Upper lobe of left lung (tissue), 6 donors: ENCODE measurements at places on chromosomes 11 and 22. TPM values are rescaled to one million over a fixed set of nuclear protein-coding genes. Genes with fewer than 3 reads are reported as not detected.

DNA sequence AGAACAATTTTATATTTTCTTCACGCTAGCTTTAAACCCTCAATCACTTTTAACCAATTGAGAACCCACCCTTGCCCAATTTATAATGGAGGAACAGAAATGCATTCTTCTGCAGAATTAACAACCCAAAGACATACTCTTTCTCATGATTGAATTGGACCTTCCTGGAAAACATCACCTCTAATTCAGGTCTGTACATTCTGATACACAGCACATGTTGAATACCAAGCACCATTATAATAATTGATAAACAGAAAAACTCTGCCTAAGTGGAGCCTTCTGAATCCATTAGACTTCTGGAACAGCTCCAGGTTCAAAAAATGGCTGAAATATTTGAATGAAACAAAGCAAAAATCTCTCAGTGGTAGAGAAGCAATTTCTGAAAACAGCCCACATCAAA is 105.4 kb downstream of the FAM76B start:
- no peak overlapping the region for H3K4me3 ChIP-seq
- H3K27me3 ChIP-seq = no peaks in the 10 kb centered on the region
- no peaks in the 10 kb centered on the region for H3K36me3 ChIP-seq
- peaks cover 7% of the 10 kb centered on the region for H3K4me1 ChIP-seq
- no peak overlapping the region for H3K27ac ChIP-seq
- no peak for DNase-seq

DNA sequence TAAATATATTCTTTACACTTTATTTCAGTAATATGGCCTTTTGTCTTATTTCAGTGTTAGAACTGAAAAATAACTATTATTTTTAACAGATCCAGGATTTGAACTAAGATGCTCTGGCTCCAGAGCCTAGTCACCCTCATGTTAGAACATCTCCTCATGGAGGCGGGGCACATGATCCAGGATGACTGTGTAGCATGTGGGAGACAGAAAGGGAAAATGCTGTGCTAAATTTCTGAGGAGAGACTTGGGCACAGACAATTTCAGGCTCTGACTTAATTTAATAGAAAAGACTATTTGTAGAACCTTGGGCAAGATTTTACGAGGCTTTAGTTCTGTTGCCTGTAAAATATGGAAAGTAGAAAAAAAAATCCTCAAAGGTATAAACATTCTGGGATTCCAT is 24.1 kb downstream of the CTSC start:
- H3K27ac ChIP-seq = no peak overlapping the region
- no peak for DNase-seq
- H3K36me3 ChIP-seq = peaks cover 8% of the 10 kb centered on the region
- H3K4me3 ChIP-seq = no peak overlapping the region
- no peaks in the 10 kb centered on the region for H3K4me1 ChIP-seq
- H3K27me3 ChIP-seq = no peaks in the 10 kb centered on the region

DNA sequence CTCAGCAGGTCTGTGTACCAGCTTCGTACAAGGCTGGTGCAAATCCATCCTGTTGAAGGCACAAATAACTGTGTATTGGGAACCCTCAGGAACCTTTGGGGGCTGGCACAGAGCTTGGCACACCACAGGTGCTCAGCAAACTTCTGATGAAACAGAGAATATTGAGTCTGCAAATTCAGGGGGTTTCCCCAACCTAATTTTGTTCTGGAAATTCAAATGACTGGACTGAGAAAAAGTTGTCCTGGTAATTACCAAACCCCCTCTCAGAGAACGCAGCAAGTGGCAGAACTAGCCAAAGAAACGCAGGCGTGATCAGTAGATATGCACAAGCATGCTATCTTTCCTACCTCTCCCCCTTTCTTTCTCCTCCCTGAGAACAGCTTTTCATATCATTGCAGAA is 47.6 kb downstream of the LIF start:
- H3K4me3 ChIP-seq = no peak overlapping the region
- no peak for DNase-seq
- H3K27me3 ChIP-seq = no peaks in the 10 kb centered on the region
- no peaks in the 10 kb centered on the region for H3K36me3 ChIP-seq

DNA sequence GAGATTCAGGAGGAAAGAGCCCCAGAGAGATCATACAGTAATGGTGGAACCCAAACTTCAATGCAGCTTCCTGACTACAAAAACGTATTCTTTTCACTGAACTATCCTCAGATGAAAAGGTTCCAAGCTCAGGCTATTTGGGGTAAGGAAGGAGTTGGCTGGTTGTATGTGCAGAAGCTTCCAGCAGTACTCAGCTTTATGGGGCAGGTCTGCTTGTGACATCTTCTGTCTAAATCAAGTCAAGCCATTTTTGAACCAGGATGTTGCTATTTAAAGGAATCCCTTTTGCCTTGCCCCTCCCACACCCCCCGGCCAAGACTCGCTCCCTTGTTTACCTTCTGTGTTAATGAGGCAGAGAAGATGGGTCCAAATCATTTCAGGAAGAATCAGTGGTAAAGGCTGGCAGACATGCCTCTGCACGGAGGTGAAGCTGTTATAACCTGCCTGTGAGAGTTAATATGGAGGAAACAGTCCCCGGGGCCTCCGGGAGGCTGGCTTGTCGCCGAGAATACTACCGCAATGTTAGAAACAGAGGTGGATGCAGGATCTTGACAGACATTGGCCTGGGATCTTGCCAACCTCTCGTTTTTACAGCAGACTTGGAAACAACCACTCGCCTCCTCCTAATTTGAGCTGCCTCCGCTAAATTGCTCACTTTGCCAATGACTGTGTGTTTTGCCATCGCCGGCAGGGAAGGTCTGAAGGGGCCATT is 45.4 kb downstream of the TIMP3 start:
- peaks cover 89% of the 10 kb centered on the region for H3K4me1 ChIP-seq
- H3K27ac ChIP-seq = peak overlapping the region; percentile 35
- DNase-seq = no peak
- H3K4me3 ChIP-seq = no peak overlapping the region

DNA sequence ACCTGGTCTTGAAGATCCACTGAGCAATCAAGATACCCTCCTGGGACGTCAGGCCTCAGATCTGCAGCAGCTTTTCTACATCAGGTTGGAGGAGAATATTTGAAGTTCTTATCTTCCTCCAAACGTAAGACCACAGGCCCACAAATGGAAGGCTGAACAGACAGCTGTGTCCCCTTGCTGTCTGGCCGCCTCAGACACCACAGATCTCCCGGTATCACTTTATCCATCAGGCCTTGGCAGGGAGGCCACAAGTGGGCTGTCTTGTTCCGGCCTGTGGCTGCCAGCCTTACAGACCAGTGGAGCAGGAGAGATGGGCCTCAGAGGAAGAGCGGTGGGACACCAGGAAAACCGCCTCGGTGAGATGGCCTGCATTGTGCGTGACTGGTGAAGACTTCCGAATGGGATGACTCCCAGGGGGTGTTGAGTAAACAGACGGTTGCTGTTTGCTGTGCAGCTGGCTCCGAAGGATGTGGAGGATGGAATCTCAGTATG is 15.9 kb downstream of the UBASH3B start:
- H3K36me3 ChIP-seq = no peaks in the 10 kb centered on the region
- H3K27me3 ChIP-seq = no peaks in the 10 kb centered on the region
- peak overlapping the region; percentile 1 for H3K27ac ChIP-seq
- DNase-seq = no peak
- H3K4me1 ChIP-seq = peaks cover 9% of the 10 kb centered on the region
- no peak overlapping the region for H3K4me3 ChIP-seq

- H3K4me1 ChIP-seq = peaks cover 19% of the 10 kb centered on the region
- peak overlapping the region; percentile 53 for H3K27ac ChIP-seq
- H3K27me3 ChIP-seq = no peaks in the 10 kb centered on the region
- H3K36me3 ChIP-seq = no peaks in the 10 kb centered on the region
Observed at GRCh38 chr11:115930886-115931547, 426.8 kb upstream of the CADM1 start.

DNA sequence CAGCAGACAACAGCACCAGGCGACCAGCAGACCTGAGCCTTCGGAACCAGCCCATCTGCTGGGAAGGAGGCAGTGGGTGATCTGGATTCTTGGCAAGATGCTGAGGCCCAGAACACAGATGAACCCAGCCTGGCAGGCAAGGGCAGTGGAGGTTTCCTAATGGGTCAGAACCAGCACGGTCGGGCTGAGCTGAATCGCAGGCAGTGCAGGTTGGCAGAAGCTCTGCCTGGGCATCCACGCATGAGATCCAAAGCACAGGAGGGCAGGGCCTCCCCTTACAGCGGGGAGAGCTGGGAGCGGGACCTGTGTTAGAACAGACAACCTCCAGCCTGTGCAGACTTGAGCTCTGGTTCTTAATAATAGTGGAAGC is 47.5 kb downstream of the DSCAML1 start:
- DNase-seq = no peak
- no peak overlapping the region for H3K4me3 ChIP-seq
- no peak overlapping the region for H3K27ac ChIP-seq

- no peak overlapping the region for H3K4me3 ChIP-seq
- no peak for DNase-seq
- H3K27me3 ChIP-seq = no peaks in the 10 kb centered on the region
Observed at GRCh38 chr11:774873-775592, 2.3 kb downstream of the GATD1 start.

DNA sequence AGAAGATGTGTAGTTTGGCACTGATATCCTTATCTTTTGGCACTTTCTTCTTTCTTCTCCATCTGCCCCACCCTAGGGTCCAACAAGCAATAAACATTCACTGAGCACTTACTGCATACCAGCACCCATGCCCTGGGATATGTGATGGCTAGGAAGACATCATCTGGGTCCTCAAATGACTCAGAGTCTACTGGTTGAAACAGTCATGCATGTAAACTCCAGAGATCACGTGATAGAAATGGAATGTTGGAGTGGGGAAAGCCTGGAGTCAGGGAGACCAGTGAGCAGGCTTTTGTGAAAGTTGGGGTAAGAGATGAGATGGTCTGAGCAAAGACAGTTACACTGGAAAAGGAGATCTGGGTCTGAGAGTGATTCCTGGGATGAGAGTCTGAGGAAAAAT is 724.9 kb upstream of the TENM4 start:
- H3K4me3 ChIP-seq = no peak overlapping the region
- H3K27me3 ChIP-seq = no peaks in the 10 kb centered on the region
- H3K36me3 ChIP-seq = no peaks in the 10 kb centered on the region

DNA sequence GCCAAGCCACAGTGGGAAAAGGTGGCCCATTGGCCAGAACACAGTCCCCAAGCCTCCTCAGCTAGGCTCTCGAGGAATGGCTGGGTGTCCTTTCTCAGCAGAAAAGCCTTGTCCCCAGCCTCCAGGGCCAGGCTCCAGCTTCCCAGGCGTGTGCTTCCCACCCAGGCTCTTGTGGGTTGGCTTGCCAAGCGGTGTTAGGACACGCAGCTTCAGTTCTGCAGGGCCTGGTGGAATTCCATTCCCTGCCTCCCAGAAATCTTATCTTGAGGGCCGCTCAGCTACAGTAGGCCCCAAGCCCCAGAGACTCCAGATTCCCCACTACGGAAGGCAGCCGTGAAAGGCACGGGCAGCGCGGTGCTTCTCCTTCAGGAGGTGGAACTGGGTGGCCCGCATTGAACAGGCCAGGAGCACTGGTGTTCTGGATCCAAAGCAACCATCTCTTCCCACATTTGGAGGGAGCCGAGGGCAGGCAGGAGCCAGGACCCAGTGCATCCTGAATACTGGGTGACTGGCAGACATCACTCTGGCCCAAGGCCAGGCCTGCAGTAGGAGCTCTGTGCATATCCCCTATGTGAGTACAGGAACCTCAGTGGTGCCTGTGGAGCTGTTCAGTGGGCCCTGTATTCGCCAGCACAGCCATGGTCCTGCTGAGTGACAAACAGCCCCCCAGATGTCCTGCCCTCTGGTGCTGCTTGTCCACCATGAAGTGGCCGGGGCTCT is 16.7 kb upstream of the KCNQ1OT1 start:
- no peak overlapping the region for H3K27ac ChIP-seq
- no peak for DNase-seq
- H3K36me3 ChIP-seq = no peaks in the 10 kb centered on the region
- no peaks in the 10 kb centered on the region for H3K4me1 ChIP-seq
- no peak overlapping the region for H3K4me3 ChIP-seq

DNA sequence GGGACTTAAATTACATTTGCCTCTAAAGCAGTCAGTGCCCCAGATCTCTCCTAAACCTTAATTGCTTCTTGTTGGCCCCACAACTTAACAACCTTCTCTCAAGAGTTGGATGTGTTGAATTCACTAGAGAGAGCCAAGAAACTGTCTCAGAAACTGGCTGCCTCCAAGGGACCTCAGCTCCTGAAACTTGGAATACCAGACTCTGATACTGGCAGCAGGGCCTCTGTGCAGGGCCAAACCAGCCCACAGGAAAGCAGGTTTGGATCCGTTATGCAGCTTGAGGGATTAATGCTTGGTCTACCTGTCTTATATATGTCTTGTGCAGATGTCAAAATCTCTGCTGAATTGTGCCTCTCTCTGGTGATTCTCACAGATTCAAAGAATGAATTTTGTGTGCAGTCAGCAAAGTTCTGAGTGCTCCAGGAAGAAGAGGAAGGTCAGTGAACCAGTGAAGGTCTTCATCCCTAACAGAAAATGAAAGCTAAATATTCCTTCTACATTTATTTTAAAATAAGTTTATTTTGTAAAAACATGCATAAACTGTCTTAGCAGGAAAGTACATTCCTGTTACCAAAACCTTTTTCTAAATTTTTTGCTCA is 70.8 kb downstream of the LIF start:
- no peaks in the 10 kb centered on the region for H3K27me3 ChIP-seq
- no peaks in the 10 kb centered on the region for H3K36me3 ChIP-seq
- H3K4me1 ChIP-seq = no peaks in the 10 kb centered on the region
- no peak for DNase-seq
- H3K4me3 ChIP-seq = no peak overlapping the region

Gene DSCAML1
- total RNA-seq = 0.97 TPM

Gene GLYATL1B
- not detected for total RNA-seq

Gene TRAF6
- 13.2 TPM for total RNA-seq

Gene PARVB
- total RNA-seq = 56.1 TPM

Gene LARGE2
- total RNA-seq = 4.3 TPM

Gene FOLR1
- 186 TPM for total RNA-seq
